Neuronal stem cell (in vitro differentiated cells): ENCODE measurements at places on chromosomes 5 and 9.

- no peaks in the 10 kb centered on the region for H3K36me3 ChIP-seq
- H3K4me3 ChIP-seq: no peak overlapping the region
- peaks cover 2% of the 10 kb centered on the region for H3K4me1 ChIP-seq
- no peak overlapping the region for H3K27ac ChIP-seq
These were observed 372.5 kb downstream of the CAAP1 start for GRCh38 chr9:26520141-26520540.

DNA sequence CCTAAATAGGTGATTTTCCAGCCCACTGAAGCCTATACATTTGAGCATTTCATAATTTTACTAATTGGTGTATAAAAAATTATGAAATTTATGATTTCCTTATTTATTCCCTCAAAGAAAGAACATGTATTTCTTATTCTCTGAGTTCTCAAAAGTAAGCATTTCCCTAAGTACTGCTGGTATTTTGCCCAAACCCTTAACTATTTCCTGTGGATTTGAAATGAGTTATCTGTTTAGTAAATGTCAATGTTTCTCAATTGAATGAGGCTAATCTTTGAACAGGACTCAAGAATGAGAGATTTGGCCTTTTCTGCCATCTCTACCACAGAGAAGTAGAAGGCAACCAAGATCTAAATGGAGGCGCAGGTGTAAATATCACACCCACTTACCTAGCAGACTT lies 751.7 kb downstream of the TLE1 start:
- no peak overlapping the region for H3K4me3 ChIP-seq
- H3K27ac ChIP-seq: no peak overlapping the region
- no peak for DNase-seq
- H3K27me3 ChIP-seq: no peaks in the 10 kb centered on the region
- H3K4me1 ChIP-seq: no peaks in the 10 kb centered on the region

DNA sequence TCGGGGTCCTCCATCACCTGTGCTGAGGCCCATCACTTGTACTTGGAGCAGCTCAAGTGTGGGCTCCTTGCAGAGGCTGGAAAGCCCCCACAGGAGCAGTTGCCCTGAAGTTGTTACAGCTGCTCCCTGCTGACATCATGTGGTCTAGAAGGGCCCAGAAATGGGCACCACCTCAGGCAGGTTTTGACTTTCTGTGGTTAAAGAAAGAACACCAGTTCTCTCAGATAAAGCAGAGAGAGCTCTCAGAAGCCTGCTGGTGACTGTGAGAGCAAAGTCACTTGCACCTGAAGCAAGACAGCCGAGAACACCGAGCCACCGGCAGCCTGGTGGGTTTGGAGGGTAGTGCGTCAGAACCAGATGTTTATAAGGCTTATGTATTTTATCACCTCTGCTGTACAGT lies 70.4 kb downstream of the MVB12B start:
- H3K4me3 ChIP-seq: no peak overlapping the region
- no peak overlapping the region for H3K27ac ChIP-seq
- no peaks in the 10 kb centered on the region for H3K27me3 ChIP-seq

GRCh38 chr9:131319486-131319885 lies 30.0 kb downstream of the PLPP7 start:
- peaks cover 9% of the 10 kb centered on the region for H3K27me3 ChIP-seq
- H3K4me3 ChIP-seq: no peak overlapping the region
- no peak for DNase-seq
- no peaks in the 10 kb centered on the region for H3K36me3 ChIP-seq
- H3K4me1 ChIP-seq: no peaks in the 10 kb centered on the region

- no peak overlapping the region for H3K27ac ChIP-seq
- H3K4me3 ChIP-seq: no peak overlapping the region
- DNase-seq: no peak
- no peaks in the 10 kb centered on the region for H3K27me3 ChIP-seq
These were observed 150.0 kb downstream of the NTRK2 start for GRCh38 chr9:84819491-84819991.

GRCh38 chr9:129500161-129500862 lies 120.6 kb downstream of the C9orf50 start:
- peaks cover 18% of the 10 kb centered on the region for H3K36me3 ChIP-seq
- no peaks in the 10 kb centered on the region for H3K27me3 ChIP-seq
- H3K4me1 ChIP-seq: peaks cover 33% of the 10 kb centered on the region
- H3K4me3 ChIP-seq: no peak overlapping the region
